ENCODE measurements at places on chromosomes 11 and 22. TPM values are rescaled to one million over a fixed set of nuclear protein-coding genes. Genes with fewer than 3 reads are reported as not detected.

FLRT1 gene
- total RNA-seq = not detected

GRCh38 chr11:32464078-32464477 lies 28.7 kb upstream of the WT1 start:
- DNase-seq = no peak

DNA sequence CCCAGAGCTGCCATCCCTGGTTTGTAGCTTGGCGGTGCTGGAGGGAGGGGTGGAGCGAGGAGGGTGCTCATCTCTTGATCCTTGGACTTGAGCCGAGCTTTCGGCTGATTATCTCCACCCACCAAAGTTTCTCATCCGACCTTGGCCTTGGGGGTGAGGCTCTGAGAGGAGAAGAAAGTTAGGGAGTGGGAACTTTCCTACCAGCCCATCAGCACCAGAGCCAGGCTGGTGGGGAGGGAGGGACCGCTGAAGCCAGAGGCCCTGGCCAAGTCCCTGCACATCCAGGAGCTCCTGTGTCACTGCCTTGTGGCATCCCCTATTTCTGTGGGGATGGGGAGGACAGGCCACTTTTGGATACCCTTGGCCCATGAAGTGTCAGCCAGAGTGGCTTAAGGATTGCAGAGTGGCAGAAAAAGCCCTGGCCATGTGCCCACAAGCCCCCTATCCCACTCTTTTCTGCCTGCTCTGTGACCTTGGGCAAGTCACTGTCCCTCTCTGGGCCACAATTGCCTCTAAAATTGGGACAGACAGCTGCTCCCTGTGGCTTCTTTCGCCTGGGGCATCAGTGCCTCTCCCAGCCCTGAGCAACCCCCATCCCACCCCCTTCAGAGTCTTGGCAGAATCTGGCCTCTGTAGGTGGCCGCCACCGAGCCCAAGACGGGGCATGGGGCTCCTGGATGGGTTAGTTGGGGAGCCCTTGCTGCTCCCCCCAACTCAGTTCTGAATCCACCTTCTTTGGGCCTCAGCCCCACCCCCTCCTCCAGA lies 10.3 kb downstream of the KCTD17 start:
- DNase-seq = no peak

DNA sequence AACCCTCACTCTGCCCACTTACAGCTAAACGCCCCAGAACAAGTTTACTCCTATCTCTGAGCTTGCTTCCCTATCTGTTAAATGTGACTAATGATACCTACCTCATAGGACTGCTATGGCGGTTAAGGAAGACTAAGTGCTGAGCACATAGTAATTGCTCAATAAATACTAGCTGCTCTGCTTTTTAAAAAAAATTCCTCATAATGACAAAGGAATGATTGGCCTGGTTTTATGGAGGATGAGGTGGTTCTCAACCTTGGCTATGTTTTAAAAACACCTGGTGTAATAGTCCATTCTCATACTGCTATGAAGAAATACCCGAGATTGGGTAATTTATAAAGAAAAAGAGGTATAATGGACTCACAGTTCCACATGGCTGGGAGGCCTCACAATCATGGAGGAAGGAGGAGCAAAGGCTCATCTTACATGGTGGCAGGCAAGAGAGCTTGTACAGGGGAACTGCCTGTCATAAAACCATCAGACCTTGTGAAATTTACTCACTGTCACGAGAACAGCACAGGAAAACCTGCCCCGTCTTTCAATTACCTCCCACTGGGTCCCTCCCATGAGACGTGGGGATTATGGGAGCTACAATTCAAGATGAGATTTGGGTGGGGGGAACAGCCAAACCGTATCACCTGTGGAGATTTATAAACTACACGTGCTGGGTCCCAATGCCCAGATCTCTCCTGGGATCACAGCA lies 127.2 kb upstream of the SYT13 start:
- DNase-seq = peak; percentile 12

DNA sequence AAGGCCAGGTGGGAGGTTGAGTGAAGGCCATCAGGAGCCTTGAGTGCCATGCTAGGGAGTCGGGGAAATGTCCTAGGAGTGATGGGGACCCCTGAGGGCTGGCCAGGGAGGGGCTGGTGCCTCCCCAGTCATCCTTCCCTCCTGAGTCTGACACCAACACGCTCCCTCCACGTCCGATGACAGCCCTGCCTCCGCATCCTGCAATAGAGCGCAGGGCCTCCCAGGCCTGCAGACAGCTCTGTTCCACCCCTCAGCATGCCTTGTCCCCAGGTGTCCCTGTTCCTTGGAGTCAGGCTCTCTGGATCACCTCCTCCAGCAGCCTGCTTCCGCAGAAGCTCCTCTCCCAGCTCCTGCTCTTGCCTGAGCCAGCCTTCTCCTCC lies 3.1 kb downstream of the RAC2 start:
- no peak for DNase-seq

- DNase-seq = peak; percentile 48
Observed at GRCh38 chr11:65423516-65424204, 1.1 kb downstream of the NEAT1 start.

GRCh38 chr11:104700609-104701008 lies 197.7 kb downstream of the CASP12 start:
- DNase-seq = peak; percentile 56
